Thoracic aorta (tissue), 2 donors: ENCODE measurements at places on chromosomes 1 and 21.
A peak's percentile ranks its signal among the peaks of the same experiment; 100 is the strongest.

GRCh38 chr1:15386164-15386749, 23.4 kb upstream of the EFHD2 start:
- DNase-seq = no peak

GRCh38 chr21:16590186-16590585, 860.4 kb downstream of the USP25 start:
- DNase-seq = no peak

GRCh38 chr1:182962554-182963115, 9.7 kb upstream of the SHCBP1L start:
- DNase-seq = peak; percentile 43

DNA sequence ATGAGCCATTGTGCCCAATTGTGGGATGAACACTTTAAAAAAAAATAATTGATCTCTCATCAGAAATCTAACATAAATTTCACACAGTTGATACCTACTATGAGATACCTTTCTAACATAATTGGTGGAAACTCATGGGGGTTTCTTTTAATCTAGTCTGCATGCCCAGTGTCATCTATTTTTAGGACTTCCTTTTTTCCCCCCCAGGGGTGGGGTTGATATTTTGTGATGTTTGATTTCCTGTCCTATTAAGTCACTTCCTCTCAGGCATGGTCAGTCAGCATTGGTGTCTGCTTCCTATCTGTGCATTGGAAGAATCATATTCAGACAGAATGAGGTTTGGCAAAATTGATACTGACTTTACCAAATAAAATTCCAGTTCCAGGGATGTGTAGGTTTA, 21.5 kb downstream of the NFYC start:
- no peak for DNase-seq

GRCh38 chr1:148363439-148363810, 119.7 kb downstream of the PPIAL4G start:
- no peak for DNase-seq

DNA sequence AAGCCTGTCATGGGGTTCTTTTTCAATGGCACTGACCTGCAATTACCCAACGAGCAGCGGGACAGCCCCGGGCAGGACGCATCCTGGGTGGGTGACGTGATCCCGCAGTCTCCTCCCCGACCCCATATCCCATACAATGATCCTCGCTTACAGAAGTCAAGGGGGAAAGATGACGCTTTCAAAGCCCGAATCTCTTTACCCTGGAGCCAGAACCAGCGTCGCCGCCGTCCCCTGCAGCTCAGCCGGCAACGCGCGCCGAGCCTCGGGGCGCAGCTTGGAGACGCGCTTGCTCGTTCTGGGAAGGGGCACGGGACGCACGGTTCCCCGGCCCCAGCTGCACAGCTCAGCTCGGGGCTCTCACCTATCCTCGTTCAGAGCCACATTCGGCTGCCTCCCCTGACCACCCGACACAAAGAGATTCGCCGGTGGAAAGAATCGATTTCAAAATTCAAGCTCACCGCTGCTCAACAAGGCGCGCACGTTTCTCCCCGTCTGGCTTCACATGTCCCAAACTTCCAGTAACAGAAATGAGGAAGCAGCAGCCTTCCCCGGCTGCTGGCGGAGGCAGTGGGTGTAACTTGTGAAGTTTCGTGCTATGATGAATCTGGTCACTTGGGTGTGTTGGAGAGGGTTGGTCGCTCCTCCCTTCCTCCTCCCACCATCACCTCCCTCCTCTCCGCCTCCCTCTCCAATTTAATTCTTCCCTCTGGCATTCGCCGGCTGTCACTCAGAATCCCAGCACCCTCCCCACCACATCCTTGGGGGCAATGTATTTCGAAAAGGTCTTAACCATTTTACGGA, at the start of gene TIAM1:
TIAM1 (minus strand) TSS at position 582 of the 801 bp plus-strand sequence. CDS start 77,289 bp downstream, outside the sequence.
- peak; percentile 5 for DNase-seq
